Neural progenitor cell (in vitro differentiated cells): ENCODE measurements at places on chromosomes 16 and 17.

GRCh38 chr16:67257486-67258160 is 8.8 kb downstream of the SLC9A5 start:
- no peak for DNase-seq

DNA sequence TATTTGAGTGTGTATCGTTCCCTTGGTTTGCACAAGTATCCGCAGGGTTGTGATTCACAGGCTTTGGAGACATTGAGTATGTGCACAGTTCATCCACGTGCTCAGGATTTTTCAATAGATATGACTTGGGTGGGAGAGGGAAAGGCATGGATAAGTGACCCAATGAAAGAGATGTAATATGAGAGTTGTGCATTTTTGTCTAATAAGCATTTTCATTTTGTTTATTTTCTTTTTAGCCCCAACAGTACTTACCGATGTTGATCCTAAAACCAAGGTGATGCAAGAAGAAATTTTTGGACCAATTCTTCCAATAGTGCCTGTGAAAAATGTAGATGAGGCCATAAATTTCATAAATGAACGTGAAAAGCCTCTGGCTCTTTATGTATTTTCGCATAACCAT is 14.5 kb downstream of the ALDH3A2 start:
- no peak for DNase-seq

DNA sequence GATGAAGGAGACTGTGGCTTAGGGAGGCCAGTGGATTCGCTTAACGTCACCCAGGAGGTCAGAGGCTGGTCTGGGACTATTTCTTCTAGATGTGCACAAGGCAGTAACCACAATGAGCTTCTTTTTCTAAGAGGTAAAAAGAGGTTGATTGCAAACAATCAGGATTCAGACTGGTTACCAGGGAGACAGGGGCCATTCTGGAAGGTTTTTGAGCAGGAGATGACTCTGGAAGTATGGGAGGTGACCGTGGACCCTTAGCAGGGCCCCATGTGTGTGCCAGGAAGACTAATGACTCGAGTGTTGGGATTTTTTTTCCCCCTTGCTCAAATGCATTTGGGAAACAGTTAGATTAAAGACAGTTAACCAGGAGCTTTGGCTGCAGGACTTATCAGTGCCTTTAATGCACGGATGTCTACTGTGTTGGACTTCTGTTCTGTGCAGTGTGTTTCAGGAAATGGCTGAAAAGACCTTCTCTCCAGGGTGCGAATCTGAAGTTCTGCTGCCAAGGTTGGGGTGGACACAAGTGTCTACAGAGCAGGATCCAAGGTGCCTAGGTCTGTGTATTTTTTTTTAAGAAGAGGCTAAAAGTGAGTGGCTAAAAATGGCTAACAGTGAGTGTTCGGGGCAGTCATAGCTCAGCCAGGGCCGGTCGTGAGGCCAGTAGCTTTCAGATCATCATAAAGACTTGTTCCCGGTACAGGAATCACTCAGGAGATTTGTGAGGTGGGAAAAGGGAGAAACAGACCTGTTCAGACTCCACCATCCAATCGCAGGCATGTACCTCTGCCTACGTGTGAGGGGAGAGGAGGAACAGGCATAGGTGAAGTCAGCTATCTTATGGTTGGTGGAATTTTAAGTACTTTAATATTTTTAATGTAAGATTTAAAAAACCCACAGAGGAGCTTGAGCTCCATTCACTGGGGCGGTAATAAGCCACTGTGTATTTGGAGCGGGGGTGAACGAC is 82.3 kb upstream of the CIBAR2 start:
- DNase-seq = no peak

DNA sequence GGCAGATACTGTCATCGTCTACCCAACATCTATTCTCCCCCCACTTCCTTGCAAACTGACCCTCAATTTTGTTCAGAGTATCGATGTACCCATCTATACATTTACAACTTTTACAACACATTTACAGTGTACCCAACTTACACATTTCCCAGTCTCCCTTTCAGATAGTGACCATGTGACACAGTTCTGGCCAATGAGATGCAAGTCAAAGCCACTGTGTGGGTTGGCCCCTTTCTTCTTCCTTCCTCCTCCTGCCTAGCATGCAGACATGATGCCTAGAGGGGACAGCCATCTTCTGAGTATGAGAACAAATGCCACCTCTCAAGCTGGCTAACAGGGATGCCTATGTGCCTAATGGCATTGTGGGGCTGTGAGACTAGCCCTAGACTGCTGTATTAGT is 11.3 kb upstream of the NFAT5 start:
- DNase-seq = no peak

GRCh38 chr17:42106009-42106408 is 6.5 kb downstream of the DHX58 start:
- no peak for DNase-seq

DNA sequence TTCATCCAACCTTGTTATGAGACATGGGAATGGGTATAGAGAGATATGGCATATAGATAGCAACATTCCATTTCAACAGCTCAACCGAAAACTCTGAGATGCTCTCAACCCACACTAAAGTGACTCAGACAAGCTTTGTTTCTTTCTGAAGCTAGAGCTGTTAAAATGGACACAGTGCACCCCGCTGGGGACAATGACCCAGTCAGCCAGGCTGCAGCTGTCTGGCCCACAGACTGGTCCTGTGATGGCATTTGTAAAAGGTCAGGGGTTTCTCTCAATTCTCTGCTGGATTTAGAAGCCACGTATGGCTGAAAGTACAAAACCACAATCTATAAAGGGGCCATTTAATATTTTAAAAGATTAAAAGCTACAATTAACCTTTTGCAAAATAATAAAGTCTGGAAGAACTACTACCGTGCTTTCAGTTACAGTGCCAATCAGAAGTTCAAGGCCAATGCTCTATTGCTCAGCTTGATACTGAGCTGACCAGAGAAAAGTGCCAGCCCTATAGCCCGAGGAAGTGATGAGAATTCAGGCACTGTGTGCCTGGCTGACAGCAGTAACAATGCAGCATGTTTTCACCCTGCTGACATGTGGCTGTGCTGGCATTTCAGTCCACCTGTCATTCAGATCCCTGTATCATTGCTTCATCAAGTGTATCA is 60.2 kb downstream of the TEX2 start:
- peak; percentile 29 for DNase-seq

GRCh38 chr16:15616012-15616411 is 26.9 kb downstream of the MARF1 start:
- no peak for DNase-seq

GRCh38 chr17:18921912-18922451 is 30.0 kb upstream of the SLC5A10 start:
- no peak for DNase-seq
